ENCODE measurements at places on chromosomes 11 and 22. TPM values are rescaled to one million over a fixed set of nuclear protein-coding genes. Genes with fewer than 3 reads are reported as not detected.

DNA sequence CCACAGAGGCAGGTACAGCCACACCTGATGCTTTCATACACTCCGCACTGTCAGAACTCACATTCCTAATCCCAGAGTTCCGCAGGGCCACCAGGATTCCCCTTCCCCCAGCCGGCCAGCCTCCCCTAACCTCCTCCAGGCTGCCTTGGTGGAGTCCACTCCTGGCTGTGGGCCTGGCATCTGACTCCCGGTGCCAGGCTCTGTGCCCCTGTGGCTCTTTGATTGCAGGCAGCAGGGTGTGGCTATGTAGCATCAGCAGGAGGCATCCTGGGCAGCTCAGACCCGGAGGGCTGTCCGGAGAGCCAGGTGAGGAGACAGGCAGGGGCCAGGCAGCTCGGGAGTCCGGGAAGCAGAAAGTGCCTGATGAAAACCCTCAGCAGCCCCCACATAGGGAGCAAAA lies 1432.9 kb downstream of the BRD1 start:
- DNase-seq: no peak

- DNase-seq: peak; percentile 42
Measured at GRCh38 chr11:70397336-70397982, 870 bp upstream of the CTTN start.

The GAL3ST3 gene
- total RNA-seq: 1.8 TPM

DNA sequence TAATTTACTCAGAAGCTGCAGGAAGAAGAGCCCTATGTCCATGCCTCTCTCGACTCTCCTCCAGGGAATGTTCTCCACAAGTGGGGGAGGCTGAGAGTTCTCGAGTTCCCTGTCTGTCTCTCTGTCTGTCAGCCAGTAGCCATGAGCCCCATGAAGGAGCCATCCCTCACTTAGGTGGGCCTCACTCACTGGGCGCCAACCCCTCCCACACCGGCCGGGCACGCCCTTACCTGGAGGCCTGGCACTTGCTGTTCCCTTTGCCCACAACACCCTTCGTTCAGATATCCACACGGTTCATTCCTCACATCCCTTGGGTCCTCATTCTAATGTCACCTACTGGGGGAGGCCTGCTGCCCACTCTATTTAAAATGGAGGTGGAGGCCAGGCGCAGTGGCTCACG lies 14.2 kb upstream of the IL10RA start:
- DNase-seq: no peak

DNA sequence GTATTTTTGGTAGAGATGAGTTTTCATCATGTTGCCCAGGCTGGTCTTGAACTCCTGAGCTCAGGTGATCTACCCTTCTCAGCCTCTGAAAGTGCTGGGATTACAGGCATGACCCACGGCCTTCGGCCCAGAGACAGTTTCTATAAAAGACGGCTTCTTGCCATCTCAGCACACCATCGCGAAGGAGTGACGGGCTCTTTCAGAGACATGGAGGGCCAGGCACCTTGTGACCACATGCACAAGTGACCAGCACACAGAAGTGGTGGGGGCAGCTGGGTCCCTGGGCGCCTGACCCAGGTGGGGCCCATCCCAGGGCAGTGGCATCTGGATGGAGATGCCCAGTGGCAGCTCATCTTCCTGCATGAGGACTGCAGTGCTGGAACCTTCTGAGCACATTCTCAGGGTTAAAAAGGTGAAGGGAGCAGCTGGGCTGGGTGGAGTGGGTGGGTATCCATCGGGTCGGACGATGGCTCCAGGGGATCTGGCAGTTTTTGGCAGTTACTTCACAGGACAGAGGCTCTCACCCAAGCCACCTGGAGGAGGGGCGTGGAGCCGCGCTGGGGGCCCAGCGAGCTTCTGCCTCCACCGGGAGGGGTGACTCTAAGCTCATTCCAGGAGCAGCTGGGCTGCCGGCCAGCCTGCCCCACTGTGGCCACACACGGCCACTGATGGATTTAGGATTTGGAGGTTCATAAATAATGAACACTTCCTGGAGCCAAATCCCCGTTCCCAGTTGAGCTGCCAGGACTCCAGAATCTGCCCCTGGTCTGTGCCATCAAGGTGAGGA lies 373.0 kb downstream of the CTTN start:
- DNase-seq: no peak

GRCh38 chr22:49752598-49753091 lies 75.0 kb downstream of the BRD1 start:
- DNase-seq: no peak

The RTN4R gene
- total RNA-seq: 9.6 TPM

- no peak for DNase-seq
Measured at GRCh38 chr11:68959465-68960293, 21.1 kb downstream of the MRGPRD start.

- peak; percentile 59 for DNase-seq
Measured at GRCh38 chr11:126607374-126607773, 251.9 kb downstream of the ST3GAL4 start.

The SPDYC gene
- total RNA-seq: not detected

The MUC5AC gene
- total RNA-seq: not detected

DNA sequence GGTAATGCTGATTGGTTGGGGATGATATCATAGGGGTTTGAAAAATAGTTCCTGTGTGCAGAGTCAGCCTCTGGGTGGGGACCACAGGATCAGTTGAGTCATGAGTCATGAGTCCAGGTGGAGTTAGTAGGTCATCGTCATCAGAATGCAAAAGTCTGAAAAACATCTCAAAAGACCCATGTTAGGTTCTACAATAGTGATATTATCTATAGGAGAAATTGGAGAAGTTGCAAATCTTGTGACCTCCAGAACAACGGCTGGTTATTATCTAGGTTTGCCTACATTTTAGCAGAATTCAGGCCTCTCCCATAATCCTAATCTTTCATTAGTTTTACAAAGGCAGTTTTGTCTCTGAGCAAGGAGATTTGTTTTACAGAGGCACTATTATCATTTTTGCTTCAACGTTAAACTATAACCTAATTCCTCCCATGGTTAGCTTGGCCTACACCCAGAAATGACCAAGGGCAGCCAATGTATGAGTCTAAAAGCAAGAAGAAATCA lies 38.9 kb downstream of the MS4A2 start:
- DNase-seq: no peak

DNA sequence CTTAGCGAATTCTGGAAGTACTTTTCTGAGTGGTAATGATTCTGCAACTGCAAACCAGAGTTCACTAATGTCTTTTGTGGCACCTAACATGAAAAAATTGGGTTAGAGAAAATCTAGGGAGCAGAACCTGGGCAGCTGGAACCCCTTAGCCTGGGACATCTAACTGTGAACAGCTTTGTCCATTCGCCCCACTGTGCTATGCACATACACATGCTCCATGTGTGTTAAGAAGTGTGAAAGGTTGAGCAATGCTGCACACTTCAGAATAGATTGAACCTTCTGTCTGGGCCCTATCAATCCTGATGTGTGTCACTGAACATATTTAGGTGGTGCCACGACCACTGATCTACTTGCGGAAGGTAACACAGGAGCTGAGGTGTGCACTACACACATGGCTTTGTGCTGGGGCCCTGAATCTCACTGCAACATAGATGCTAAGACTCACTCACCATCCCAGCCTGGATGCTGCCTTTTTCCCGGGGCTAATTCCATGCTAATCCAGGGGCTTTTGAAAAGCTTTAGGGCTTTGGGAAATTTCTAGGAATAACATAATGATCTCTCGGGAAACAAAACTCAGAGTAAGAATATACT lies 976.2 kb downstream of the NTM start:
- DNase-seq: no peak

The TBC1D22A gene
- 22.5 TPM for total RNA-seq

The ART1 gene
- total RNA-seq: not detected

DNA sequence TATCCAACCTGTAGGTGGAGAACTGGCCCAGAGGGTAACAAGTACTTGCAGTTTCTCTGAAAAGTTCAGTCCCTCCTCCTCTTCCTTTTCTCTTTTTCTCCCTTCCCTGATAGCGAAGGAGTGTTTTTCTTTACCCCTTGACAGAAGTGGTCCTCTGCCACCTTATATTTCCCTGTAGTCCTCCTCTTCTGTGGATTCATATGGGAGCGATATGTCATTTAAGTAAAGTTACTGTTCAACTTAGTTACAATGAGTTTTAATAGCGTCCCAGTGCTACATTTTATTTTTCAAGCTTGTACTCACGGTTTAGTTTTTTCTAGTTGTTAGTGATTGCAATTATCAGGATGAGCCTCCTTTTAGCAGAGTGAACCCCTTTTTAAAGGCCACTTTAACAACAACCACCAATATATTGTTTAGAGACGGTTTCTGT lies 1.4 kb downstream of the PCF11 start:
- DNase-seq: no peak

GRCh38 chr11:76391021-76391420 lies 9.9 kb downstream of the GVQW3 start:
- no peak for DNase-seq

The SCO2 gene
- 5.4 TPM for total RNA-seq

DNA sequence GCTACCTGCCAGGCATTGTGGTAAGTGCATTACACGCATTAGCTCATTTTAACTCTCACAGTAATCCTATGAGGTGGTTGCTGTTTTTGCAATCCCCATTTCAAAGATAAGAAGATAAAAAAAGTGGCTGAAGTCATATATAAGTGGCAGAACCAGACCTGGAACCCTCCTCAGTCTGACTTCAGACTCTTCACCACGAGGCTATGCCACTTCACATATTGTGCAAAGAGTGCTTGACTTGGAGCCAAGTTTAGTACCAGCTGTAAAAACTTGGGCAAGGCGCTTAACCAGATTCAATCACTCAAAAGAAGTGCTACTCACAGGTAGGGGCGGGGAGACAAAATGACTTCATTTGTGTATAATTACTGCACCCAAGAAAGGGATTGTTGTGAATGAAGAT lies 15.3 kb downstream of the BPIFC start:
- no peak for DNase-seq

The IGLL5 gene
- total RNA-seq: not detected

The OR5B21 gene
- total RNA-seq: not detected

DNA sequence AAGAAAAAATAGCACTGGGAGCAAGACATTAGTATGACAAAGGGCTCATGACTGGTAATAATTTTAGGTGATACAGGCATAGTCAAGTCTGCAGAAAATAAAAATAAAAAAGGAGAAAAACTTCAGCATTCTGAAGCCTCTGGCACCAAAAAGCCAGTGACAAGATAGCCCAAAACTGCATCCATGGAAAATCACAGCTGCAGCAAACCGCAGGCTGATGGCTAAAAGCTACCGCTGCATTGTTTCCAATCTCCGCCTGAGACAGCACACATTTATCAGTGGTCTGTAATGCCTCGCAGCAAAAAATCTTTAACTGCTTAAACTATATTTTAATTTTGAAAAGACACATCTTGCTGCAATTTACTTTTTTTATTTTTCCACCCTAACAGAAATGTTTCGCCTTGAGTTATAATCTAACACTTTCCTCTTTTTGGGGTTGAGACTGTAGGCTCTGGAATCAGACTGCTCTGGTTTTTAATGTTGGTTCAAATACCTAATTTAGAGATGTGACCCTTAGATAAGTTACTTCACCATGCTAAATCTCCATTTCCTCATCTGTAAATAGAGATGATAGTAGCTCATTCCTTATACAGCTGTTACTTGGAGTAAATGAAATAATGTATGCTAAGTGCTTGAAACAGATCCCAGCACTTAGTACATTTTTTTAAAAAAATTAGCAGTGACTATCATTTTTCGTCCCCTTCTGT lies 42.0 kb upstream of the FIBIN start:
- no peak for DNase-seq

DNA sequence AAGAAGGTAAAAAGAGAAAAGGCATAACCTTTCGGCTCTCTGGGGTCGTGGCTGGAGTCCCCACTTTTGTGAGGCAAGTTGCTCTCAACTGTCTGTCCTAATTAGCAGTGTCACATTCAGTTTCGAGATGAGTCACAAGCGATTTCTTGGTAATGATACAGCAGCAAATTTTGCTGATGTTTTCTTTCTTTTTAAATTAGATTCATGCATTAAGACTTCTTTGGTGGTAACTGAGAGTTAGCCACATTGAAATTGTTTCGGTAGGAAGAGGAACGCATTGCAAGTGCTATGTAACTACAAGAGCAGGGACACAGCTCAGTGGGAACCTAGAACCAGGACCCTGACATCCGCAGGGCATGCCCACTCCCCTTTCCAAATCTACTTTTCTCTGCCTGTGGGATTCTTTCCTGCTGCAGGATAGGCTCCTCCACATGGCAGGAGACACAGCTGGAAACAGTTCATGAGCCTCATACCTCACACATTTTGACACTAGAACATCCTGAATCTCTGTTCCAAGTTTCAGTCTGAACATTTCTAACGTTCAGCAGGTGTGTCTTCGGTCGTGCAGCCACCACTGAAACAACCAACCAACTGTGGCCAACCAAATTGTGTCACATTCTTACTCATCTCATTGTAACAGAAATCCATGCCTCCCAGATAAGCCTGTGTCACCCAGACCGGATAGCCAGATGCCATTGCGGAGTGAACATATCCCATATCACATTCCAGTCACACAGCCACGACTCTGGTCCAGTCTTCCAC lies 987.6 kb downstream of the NTM start:
- no peak for DNase-seq

- DNase-seq: no peak
Measured at GRCh38 chr22:46534901-46535630, 2.4 kb downstream of the CELSR1 start.

GRCh38 chr11:77322926-77323590 lies 21.6 kb upstream of the GDPD4 start:
- DNase-seq: no peak

- DNase-seq: no peak
Measured at GRCh38 chr11:824292-824880, 3.3 kb upstream of the CRACR2B start.

DNA sequence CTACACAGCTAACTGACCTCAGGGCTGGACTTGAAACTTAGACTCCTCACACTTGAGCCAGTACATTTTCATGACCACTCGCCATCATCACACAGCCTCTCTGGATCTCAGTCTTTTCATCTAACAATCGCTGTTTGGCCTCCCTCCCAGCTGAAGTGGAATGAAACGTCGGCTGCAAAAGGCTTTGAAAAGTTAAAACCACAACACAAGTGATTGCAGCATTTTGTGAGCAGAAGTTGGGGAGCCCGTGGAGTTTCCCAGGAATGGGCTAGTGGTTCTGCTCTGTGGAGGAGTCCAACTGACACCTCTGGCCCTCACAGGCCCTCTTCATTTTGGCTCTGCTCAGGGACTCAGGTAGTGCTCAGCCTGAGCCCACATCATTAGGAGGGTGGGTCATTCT lies 35.9 kb upstream of the TRIM29 start:
- DNase-seq: no peak

- DNase-seq: no peak
Measured at GRCh38 chr22:45889093-45889538, 87.8 kb downstream of the WNT7B start.

The OOSP2 gene
- not detected for total RNA-seq

GRCh38 chr11:65416841-65417701 lies 5.5 kb upstream of the NEAT1 start:
- DNase-seq: no peak

GRCh38 chr11:20038972-20039371 lies 121.3 kb downstream of the DBX1 start:
- DNase-seq: no peak

All from A673 (cell line).